Caudate nucleus (tissue), 63 donors: ENCODE measurements at places on chromosomes 3 and 15.
A peak's percentile ranks its signal among the peaks of the same experiment; 100 is the strongest.

DNA sequence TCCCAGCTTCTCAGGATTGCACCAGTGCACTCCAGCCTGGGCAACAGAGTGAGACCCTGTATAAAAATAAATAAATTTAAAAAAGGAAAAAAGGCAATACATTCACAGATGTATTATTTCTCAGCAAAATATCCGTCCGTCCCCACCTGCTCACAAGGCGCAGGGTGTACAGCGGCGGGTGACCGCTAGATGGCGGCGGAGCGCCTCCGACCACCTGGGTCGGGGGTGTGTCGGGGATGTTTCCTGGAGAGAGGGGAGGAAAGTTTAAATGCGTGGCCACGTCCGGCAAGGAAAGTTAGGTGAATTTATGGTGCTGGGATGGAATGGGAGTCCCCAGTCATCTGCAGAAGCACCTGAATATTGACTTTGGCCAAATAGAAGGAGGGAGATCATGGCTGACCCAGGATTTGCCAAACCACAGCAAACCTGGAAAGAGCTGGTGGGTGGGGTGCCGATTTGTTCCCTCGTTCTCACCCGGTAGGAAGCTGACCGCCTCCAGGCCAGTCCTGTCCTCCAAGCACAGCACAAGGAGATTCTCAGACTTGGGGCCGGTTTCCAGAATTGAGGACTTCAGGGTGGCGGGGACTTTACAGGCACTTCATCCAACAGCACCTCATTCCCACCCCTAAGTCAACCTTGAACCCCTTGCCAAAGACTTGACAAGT, 88.3 kb downstream of the TMEM266 start:
- DNase-seq = no peak

GRCh38 chr3:65886391-65886790, 152.3 kb downstream of the MAGI1 start:
- no peak for DNase-seq

DNA sequence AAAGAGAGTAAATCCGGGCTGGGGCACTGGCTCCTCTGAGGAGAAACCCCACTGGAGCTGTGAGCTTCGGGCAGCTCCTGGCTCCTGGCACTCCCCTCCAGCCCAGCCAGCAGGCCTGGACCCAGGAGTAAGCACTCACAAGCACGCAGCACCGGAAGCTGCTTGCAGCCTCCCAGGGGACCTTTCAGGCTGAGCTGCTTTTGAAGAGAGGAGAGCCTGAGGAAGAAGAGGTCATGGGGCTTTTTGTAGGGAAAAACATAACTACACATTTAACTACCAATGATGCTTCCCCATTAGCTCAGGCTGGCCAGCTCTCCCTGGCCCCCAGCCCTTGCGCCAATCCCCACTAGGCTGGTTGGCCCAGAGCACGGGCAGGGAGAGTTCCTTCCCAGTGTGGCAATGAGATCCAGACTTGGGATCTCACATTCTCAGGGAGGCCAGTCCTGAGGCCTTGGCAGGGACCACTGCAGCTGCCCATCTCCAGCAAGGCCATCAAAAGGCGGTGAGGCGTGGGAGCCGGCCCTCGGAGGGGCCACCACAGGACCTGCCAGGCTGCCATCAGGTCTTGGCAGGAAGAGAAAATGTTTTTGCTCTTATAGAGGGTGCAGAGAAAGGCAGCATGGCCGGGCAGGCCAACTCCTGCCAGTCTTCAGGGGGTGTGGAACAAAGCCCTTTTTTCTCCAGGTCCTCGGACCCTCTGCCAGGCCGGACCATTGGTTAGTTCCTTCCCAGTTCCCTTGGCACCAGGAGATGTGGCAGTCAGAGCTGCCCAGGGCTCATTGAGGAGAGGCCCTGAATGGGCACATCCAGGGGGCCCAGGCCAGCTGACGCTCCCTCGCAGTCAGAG, 41.5 kb upstream of the MFGE8 start:
- DNase-seq = peak; percentile 31

DNA sequence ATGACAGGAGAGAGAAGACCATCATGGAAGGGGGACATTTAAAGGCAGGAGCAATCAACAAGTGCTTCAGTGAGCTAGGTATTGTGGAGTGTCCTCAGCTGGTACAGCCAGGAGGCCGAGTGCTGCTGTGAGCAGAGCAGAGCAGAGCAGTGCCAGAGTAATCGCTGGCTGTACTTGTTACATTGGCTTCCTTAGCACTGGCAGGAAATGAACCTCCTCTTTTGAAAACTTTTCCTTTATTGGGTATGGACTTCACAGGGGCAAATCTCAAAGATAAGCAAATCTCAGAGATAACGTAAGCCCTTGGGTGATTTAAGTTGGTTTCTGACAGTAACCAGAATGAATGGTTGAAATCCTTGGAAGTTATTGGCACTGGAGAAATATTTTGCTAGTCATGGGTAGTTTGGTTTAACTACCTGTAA, 2.1 kb downstream of the SH3GL3 start:
- DNase-seq = no peak

- no peak for DNase-seq
Observed at GRCh38 chr15:61038387-61038786, 190.7 kb downstream of the RORA start.

GRCh38 chr15:90020021-90020735, 19.1 kb downstream of the ZNF710 start:
- no peak for DNase-seq

- DNase-seq = no peak
Observed at GRCh38 chr3:172591876-172592771, 68.9 kb upstream of the TNFSF10 start.

DNA sequence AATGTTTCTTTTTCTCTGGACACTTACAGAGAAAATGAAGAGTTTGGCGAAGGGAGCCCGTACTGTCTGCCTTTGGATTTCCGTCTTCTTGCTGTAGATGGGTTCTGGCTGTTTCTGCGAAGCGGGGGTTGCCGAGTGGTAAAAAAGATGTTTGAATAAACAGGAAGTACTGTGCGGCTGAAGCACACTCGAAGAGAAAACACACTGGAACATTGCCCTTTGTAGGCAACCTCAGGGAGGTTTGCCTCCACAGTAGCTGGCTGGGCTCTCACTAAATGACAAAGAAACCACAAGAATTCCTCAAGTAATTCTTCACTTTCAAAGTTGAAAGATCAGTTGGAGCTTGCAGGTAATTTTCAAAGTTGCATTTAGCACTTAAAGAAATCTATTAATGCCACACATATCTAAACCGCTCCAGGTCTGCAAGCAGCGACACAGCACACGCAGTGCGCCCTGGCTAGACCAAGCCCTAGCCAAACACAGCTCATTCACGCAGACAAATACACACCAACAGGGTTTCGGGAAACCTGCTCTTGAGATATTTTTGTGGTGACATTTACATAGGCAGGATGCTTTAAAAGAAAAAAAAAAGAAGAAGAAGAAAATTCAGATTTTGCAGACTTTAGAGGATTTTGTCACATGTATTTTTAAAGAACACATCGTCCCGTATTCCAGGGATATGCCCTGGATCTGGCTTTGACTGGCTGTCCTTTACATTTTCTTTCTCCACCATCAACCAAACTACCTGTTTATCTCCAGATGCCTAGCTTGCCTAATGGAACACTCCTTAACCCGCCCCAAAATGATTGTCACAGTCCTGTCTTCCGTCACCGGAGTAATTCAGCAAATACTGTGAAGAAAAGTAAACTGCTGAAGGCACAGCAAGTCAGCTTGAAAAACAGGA, 452.8 kb downstream of the FOXP1 start:
- peak; percentile 22 for DNase-seq

- no peak for DNase-seq
Observed at GRCh38 chr3:9765865-9766264, 3.9 kb downstream of the CAMK1 start.

DNA sequence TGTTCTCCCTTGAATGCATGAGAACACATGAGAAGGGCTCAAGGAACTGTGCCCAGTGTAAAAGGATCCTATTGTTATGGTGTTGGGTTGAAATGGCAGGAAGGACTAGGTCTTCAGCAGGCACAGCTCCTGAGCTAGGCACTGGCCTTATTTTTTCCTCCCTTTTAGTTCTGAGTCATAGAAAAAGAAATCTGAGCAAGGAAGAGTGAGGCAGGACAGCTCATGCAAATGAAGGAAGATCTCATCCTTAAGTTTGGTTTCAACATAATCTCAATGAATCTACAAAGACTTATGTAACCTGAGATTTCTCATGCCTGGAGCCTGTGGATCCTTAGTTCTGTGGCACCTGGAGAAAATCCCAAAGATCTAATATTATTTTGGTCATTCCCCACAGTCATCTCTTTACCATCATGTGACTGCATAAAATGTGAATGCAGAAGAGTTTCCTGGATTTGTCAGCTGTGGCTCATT, 188.6 kb upstream of the TBL1XR1 start:
- no peak for DNase-seq

GRCh38 chr3:6723205-6723604, 137.7 kb upstream of the GRM7 start:
- no peak for DNase-seq

- DNase-seq = peak; percentile 79
Observed at GRCh38 chr3:186200726-186201125, 91.8 kb upstream of the ETV5 start.

DNA sequence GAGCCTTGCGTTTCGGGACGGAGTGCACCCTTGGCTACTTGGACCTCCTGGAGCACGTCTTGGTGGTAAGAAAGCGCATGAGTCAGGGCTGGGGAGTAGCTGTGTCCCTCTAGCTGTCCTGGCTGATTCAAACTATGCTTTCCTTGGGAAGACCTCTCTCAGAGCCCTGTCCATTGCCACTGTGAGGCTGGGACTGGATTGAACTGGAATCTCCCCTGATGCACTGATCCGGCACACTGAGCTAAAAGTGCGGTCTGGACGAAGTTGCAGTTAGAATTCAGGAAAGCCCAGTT, 232.6 kb upstream of the TPM1 start:
- DNase-seq = no peak

- no peak for DNase-seq
Observed at GRCh38 chr3:126130981-126131745, 47.2 kb upstream of the SLC41A3 start.

DNA sequence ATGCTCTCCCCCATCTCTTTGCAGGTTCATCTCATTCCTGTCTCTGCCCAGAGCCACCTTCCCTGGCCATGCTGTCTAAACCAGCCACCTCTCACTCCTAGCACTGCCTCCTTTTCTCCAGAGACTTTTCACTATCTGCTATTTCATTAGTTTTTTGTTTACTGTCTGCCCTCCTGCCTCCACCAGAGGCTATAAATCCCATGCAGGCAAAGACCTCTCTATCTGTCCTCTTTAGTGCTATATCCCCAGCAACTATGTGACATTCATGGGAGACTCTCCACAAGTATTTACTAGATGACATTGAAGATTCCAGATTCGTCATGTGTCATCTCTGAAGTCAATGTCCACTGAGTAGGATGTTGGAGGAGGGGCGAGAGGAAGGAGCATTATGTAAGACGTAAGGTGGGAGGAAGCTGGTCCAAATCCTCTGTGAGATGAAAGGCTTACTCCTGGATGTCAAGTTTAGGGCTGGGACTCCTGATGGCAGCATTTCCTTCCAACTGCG, 3.4 kb upstream of the FAM43A start:
- DNase-seq = no peak

- DNase-seq = no peak
Observed at GRCh38 chr3:65385805-65386204, 652.9 kb downstream of the MAGI1 start.

GRCh38 chr3:148379763-148380382, 317.8 kb upstream of the AGTR1 start:
- no peak for DNase-seq

GRCh38 chr3:122942937-122943827, 84.4 kb downstream of the SEMA5B start:
- DNase-seq = no peak

- no peak for DNase-seq
Observed at GRCh38 chr3:14303336-14304100, 98.9 kb upstream of the SLC6A6 start.
